ENCODE measurements at places on chromosomes 5 and 9.
A peak's percentile ranks its signal among the peaks of the same experiment; 100 is the strongest.

GRCh38 chr5:146635443-146635842 lies 119.5 kb upstream of the GPR151 start:
- DNase-seq: no peak

GRCh38 chr5:3092664-3093063 lies 341.2 kb upstream of the IRX2 start:
- no peak for DNase-seq

GRCh38 chr5:123422433-123423277 lies 548 bp downstream of the CEP120 start:
- no peak for DNase-seq

GRCh38 chr9:81826517-81826906 lies 101.7 kb upstream of the SPATA31D4 start:
- DNase-seq: peak; percentile 86

DNA sequence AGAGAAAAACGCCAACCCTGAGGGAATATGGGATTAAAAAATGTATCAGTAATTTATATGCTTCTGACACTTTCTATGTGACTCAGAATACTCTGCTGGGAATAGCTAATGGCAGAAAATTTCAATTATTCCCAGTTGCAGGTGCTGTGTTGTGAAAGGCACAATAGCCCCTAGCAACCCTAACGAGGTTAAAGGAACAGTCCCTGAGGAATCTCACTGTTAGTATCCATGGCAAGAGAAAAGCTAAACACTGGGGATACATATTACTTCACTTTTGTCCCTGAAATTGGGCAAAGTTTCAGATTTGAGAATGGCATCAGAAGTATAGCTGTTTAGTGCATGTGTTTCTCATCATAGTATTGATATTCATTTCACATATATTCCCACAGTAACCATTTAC lies 555.0 kb downstream of the RAB3C start:
- DNase-seq: no peak

- no peak for DNase-seq
Measured at GRCh38 chr9:121071756-121072421, 2.9 kb upstream of the CNTRL start.

DNA sequence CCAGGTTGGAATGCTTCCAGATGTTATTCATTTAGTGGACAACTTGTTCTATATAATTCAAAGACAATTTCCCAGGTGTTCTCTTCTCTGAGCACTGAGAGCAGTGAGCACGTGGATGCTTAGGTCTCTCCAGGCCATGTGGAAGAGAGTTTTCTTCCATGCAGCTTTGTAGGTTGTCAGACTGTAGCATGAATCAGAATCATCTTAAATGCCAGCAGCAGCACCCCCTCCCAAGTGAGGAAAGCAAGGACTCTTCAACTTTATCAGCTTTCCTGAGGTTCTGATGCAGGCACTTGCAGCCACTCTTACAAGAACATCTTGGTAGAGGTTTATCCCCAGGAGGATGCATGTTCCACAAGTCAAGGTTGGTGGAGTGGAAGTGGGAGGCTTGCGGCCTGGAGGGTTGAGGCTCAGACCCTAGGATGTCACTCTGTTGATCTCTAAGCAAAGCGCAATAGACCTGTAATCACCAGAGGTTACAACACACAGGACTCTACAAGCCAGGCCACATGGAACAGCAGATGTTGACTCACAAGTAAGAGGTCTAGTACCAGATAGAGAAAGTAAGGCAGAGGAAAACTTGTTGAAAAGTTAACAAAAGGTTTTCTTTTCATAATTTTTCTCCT lies 47.7 kb downstream of the UGCG start:
- DNase-seq: no peak

DNA sequence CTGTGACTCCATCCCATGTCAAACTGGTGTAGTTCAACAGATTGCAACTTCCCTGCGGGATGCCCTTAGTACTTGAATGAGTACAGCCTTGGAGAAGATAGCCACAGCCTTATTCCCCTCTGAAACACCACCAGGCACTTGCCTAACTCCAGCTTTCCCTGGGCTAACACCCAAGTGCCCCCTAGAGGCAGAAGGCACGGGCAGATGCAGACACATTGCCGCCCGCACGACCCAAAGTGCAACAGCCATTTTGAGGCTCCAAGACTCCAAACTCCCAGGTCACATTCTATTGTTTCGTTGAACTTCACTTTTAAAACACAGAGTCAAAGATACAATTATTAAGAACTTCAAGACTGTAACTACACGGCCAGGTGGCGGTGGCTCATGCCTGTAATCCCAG lies 163.6 kb upstream of the CDH6 start:
- no peak for DNase-seq

DNA sequence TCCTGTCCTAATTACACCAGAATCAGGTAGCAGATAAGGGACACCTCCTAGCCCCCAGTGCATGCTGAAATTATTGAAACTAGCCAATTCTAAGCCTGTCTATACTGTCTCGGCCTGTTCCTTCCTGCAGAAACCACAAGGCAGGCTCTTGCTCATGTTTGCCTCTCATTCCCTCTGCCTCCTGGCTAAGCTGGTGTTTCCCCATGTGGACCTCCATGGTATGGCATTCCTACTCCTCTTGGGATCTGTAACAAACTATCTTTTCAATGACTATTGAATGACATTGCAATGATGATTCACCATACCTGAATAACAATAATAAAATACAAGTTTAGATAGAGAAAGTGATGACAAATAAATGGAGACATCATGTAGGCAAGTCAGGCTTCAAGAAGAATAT lies 35.6 kb upstream of the ADAMTS16 start:
- no peak for DNase-seq

GRCh38 chr5:56520986-56521730 lies 288.0 kb upstream of the ANKRD55 start:
- no peak for DNase-seq

DNA sequence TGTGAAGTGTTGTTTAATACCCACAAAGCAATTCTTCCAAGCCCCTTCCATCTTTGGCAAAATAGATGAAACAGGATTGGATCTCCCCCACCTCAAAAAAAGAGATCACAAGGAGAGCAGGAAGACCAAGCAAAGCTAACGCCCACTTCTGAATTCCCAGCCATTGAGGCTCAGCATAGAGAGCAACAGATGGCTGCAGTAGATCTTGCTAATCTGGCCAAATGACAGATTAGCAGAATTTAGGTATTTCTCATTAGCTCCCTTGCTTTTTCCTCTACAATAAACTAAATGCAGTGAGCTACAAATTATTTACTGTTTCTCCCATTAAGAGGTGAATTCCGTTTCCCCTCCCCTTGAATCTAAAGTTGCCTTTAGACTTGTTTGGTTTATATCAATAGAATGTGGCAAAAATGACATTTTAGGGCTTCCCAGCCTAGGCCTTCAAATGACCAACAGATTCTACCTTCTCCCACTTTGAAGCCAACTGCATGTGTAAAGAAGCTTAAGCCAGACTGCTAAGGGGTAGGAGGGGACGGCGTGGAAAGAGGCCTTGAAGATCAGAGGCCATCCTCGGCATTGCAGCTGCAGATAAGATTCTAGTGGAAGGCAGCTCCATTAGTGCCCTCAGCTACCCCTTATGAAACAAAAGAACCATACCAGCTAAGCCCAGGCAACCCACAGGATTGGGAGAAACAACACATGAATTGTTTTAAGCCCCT lies 56.8 kb upstream of the CPEB4 start:
- no peak for DNase-seq

- no peak for DNase-seq
Measured at GRCh38 chr5:145941448-145942130, 5.2 kb downstream of the SH3RF2 start.

- DNase-seq: no peak
Measured at GRCh38 chr5:120919017-120919416, 454.9 kb downstream of the PRR16 start.

- no peak for DNase-seq
Measured at GRCh38 chr9:88605512-88606362, 70.8 kb downstream of the NXNL2 start.

DNA sequence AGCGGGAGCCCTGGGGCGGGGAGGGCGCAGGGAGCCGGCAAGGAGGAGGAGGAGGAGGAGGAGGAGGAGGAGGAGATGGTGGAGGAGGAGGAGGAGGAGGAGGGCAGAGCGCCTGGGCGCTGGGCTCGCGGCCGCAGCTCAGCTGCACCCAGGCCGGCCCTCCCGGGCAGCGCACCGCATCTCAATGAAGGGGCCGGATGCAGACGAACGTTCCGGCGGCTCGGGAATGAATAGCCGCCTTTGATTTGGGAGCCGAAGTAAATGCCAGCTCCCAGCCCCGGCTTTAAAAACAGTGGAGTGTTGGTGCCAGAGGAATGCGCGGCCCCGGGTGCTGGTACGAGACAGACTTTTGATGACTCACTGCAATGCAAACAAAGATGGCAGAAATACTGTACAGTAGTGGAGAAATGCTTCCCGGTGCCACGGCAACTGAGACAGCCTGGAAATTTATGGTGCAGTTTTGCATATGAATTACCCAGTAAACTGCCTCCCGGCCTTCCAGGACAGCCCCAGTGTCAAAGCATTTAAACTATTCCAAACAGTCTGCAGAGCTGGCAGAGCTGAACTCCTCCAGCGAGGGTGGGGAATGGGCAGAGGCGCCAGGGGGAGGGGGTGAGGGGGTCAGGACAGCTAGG lies 43.1 kb downstream of the NACC2 start:
- peak; percentile 64 for DNase-seq

- no peak for DNase-seq
Measured at GRCh38 chr9:83794051-83794450, 23.5 kb downstream of the GKAP1 start.

- no peak for DNase-seq
Measured at GRCh38 chr5:102561894-102562760, 63.3 kb upstream of the SLCO6A1 start.

- no peak for DNase-seq
Measured at GRCh38 chr5:150401376-150402228, 11.1 kb downstream of the CD74 start.

DNA sequence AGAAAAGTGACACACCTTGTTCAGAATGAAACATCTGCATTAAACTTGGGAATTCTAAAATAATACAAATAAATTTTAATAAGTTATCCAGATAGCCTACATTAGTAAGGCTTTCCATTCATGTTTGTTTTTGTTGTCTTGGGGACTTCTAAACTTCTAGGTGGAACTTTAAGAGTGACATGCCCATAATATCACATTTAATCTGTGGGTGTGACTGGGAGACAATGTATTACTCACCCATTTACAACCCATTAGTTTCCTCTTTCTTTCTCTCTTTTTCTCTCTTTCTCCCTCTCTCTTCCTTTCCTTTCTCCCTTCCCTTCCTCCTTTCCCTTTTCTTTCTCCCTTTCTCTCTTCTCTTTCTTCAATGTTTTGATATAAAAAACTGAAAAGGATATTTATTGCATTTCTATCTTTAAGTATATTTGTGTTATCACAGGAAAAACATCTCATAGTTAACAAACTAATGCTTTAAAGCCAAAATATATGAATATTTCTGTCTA lies 12.5 kb upstream of the PTGER4 start:
- DNase-seq: no peak

DNA sequence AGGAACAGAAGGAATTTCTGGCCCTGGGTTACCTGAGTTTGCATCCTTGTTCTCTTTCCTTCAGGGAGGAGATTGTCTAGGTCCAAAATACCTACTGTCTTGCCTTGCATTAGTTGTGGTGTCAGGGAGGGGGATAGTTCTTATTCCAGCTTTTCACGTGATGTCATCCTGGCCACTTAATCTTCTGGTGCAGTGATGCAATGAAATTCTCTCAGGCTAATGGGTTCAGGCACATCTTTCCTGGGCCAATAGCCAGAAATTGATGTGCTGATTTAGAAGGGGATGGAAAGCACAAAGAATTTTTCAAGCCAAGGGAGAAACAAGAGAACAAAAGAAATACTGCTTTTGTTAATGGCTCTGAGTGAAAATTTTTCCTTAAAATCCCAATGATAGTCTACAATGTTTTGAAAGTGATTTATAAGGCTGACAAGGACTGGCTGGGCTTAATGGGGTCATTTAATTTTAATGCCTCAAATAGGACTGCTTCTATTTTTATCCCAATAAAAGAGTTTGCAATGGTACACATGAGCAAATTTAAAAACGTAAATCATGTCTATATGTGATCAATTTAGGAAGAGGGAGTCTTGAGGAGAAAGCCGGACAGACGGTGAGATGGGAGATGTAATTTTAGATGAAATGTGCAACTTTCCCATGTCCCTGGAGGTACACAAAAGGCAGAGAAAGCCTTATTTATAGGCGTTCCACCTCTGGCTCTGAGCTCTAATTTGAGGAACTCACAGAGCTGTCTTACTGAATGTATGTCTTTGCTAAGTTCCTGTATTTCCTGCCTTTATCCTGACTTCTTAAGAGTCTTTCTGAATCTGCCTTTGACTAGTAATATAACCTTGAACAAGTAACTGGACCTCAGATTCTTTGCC lies 89.3 kb upstream of the SV2C start:
- DNase-seq: no peak

DNA sequence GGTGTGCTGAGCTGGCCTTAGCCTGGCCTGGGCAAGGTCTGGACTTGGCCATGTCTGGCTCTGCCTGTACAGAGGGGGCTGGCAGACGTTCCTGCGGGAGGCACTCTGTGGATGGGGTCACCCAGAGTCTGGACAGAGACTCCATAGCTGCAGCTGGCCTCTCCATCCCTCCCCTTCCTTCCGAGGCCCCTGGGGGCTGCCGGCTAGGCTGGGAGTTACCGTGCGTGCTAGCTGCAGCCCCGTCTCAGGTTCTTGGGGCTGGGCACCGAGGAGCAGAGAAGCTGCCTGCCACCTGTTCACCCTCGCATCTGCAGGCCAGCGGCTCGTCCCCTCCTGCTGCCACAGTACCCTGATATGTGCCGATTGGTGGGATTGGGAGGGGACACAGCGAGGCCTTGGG lies 63.4 kb downstream of the RXRA start:
- no peak for DNase-seq

- DNase-seq: no peak
Measured at GRCh38 chr9:6924149-6924548, 166.4 kb downstream of the KDM4C start.

All from C1 segment of cervical spinal cord (tissue), 14 donors.